ENCODE measurements at places on chromosomes 1 and 21. TPM values are rescaled to one million over a fixed set of nuclear protein-coding genes. Genes with fewer than 3 reads are reported as not detected.

DNA sequence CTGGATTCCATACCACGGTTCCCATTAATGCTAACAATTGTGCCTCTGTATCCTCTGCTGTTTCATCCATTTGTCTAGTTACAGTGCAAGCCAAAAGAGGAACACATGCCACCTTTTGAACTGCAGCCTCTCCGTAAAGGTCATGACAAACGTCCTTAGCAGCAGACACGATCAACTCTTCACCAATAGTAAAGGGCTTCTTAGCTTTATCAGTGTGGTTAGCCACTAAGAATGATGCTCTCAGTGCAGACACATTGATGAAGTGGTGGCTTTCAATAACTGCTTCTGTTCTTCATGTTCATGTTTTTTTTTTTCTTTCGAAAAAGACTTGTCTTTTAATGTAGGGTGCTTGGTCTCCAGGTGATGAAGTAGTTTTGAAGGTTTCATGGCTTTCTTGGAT is 14.3 kb downstream of the XPR1 start:
- no peak for DNase-seq

- peak; percentile 39 for DNase-seq
These were observed 4.3 kb downstream of the S100A10 start for GRCh38 chr1:151989211-151989862.

DNA sequence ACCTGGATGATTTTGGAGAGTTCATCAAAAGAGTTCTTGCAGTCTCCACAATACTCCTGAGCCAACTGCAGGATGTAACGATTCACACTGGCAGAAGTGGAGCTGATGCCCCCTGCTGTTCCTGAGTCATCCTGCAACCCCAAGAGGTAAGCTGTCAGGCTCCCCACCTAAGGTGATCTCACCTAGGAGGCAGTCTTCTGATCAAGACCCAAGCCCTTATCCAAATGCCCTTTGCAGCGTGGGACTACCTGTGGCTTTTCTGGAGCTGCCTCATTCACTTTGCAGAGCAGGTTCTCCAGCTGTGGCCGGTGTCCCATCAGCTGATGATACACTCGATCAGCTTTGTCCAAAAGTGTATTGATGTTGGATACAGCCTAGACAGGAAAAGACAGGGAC is 96.4 kb downstream of the UBR4 start:
- DNase-seq: peak; percentile 42

- peak; percentile 29 for DNase-seq
These were observed 5.1 kb upstream of the OLFML2B start for GRCh38 chr1:162028726-162029125.

- no peak for DNase-seq
These were observed 106.0 kb downstream of the RAVER2 start for GRCh38 chr1:64850846-64851245.

GRCh38 chr1:72557446-72558049 is 275.2 kb upstream of the NEGR1 start:
- peak; percentile 28 for DNase-seq

- DNase-seq: no peak
These were observed 81.5 kb upstream of the DPYD start for GRCh38 chr1:98002288-98002687.

- DNase-seq: no peak
These were observed 68.1 kb upstream of the F3 start for GRCh38 chr1:94609619-94610018.

GRCh38 chr1:159829273-159829634 is 2.6 kb downstream of the SLAMF8 start:
- no peak for DNase-seq

- peak; percentile 96 for DNase-seq
These were observed 4.1 kb upstream of the AGTRAP start for GRCh38 chr1:11731691-11732283.

- DNase-seq: peak; percentile 90
These were observed 182.1 kb downstream of the ETS2 start for GRCh38 chr21:38987633-38988508.

GRCh38 chr1:218850367-218850766 is 323.3 kb upstream of the LYPLAL1 start:
- DNase-seq: no peak

GRCh38 chr1:93345633-93346420 is at the start of gene DR1:
Gene DR1 (plus strand): TSS chr1:93345907. CDS start chr1:93346646, 739 bp downstream.
- DNase-seq: peak; percentile 96

DNA sequence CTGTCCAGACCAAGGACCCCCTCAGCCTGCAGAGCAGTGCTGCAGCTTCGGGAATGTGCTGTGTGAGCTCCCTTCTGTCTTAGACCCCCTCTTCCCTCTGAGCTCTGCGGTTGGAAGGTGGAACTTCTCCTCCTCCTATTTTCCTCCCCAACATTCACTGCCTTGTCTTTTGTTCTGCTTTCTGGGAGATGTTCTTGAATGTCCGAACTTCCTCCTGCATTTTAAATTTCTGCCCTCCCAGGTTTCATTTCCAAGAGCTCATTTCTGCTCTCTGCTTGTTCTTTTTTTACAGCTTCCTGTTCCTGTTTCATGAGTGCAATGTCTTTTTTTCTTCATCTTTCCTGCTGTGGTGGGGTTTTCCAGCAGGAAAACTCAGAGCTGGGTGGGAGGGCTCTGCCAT is 29.3 kb downstream of the RRP1 start:
- no peak for DNase-seq

The OLIG1 gene
- 1.2 TPM for total RNA-seq

The EXTL1 gene
- 0.63 TPM for total RNA-seq

The CNIH3 gene
- total RNA-seq: 3.1 TPM

The CATSPER4 gene
- total RNA-seq: not detected

The IRF2BP2 gene
- total RNA-seq: 113 TPM

The PAQR7 gene
- 12.1 TPM for total RNA-seq
